Endothelial cell (in vitro differentiated cells): ENCODE measurements at places on chromosomes 13 and 19.

- DNase-seq = peak; percentile 40
Observed at GRCh38 chr19:11435833-11436313, 438 bp downstream of the PRKCSH start.

GRCh38 chr13:74077792-74078191, 56.4 kb downstream of the KLF12 start:
- DNase-seq = no peak

- DNase-seq = no peak
Observed at GRCh38 chr19:49333811-49334288, 1.4 kb upstream of the CD37 start.

DNA sequence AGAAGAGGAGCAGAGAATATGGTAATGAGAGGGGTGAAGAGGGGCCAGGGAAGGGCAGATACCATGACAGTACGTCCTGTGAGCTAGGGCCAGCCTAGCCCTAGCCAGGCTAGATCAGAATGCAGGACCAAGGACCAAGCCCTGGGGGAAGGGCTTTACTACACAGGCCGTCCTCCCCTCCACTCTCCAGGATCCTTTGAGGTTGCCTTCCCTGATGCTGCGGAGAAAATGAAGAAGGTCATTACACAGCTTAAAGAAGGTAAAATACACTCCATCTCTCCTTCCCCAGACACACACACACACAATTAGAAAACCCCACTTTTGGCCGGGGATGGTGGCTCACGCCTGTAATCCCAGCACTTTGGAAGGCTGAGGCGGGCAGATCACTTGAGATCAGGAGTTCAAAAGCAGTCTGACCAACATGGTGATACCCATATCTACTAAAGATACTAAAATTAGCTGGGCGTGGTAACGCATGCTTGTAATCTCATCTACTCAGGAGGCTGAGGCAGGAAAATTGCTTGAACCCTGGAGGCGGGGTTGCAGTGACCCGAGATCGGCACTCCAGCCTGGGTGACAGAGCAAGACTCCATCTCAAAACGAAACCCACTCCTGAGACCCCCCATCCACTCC, 8.5 kb downstream of the SPACA6 start:
- DNase-seq = no peak

GRCh38 chr13:106623799-106624460, 56.0 kb upstream of the ARGLU1 start:
- DNase-seq = no peak

DNA sequence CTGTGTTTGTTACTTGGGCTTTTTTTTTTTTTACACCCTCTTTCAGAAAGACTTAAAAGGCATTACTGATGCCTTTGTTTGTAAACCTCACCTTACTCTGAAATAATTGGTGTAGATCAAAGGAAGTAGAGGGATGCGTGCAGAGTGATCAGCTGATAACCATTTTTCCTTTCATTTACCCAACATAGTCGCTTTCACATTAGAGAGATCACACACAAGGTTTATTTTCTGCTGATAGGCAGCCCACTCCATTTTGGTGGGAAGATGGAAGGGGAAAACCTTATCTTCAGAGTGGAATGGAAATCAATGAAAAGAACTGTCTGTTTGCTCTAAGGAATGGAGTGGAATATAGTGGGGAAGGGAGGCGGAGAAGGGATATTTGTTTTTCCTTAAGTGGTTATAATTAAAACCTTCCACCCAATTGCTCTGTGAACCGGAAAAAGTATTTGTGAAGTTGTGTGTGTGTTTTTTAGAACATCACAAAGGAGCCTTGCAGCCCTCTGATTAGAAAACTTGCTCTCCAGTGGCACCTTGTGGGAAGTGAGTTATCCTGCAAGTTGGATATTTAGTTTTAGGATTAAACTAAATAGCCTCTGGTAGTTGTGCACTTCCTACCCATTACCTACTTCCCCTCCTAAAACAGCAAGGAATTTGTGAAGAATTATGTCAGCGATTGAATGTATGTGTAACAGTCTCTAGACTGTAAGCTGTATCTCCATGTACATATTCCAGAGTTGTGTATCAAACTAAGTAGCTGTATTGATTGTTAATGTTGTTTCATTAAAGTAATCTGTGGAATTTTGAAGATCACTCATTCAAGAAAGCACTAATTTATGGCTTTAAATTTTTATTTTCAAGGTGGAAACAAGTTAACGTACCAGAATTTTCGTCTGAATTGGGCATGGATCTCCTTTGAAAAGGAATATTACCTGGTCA, 76.8 kb downstream of the FREM2 start:
- DNase-seq = peak; percentile 39

DNA sequence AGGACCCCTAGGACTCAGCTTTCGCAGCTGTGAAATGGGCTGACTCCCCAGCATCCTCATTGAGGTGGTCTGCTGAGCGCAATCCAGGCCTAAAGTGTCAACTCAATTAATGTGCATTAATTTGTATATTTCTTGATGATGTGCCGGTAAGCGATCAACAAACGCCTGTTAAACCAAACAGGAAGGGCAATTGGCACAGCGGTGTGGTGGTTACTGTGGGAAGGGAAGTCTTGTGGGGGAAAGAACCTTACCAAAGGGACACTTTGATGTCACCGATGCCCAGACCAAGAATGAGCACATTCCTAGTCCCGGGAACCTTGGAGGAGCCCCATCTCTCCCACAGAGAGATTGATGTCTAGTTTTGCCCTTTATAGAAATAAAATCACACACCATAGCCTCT, 1.6 kb downstream of the JAK3 start:
- DNase-seq = no peak
